ENCODE measurements at places on chromosomes 7 and 10.

GRCh38 chr7:124818807-124819206, 53.2 kb upstream of the GPR37 start:
- no peak for DNase-seq

DNA sequence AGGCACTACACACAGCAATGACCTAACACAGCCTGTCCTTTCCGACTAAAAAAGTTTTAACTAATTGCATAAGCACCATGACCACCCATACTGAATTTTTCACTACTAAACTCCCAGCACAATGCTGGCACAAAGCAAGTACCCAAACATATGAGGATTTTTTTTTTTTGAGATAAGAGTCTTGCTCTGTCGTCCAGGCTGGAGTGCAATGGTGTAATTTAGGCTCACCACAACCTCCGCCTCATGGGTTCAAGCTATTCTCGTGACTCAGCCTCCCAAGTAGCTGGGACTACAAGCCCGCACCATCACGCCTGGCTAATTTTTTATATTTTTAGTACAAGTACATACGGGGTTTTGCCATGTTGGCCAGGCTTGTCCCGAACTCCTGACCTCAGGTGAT, 5.1 kb downstream of the UBE2H start:
- DNase-seq = no peak

GRCh38 chr7:139602143-139602722, 78.7 kb downstream of the CLEC2L start:
- no peak for DNase-seq

DNA sequence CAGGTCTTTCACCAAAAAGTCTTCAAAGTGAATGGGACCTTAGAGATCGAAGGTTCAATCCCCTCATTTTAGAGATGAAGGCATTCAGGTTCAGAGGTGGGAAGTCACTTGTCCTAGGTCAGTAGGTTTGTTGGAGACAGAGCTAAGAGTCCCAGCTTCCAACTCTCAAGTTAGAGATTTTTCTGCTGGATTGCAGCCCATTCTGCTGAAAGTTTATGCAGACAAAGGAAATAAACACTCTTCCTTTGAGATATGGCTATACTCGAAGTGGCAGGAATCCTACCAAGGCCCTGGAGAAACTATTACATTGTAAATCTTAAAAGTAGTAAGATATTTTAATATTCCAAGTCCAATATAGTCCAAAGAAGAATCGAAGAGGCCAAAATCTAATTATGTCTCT, 64.4 kb downstream of the LYZL1 start:
- DNase-seq = no peak

DNA sequence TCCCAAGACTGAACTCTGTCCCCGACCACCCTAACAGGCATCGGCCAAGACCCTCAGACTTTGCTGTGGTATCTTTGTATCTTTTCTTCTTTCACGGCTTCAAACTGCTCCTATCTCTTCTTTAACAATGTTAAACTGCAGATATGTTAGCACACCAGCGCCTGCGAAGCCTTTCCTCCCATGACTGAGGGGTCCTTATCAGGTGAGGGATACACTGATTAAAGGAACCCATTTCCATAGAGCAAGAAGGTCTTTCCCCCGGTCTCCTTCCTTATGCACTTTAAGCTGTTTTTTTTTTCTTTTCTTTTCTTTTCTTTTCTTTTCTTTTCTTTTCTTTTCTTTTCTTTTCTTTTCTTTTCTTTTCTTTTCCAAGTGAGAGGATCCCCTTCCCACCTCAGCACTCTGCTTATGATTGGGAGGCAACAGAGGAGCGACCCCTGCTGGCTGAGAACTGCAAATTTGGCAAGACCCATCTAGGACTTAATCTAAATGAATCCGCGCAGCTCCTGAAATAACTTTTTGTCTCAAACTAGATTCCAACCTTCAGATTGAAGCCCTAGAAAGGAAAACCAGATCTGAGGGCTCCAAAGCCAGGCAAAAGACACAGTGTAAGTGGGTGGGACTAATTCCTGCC, 109.9 kb downstream of the ITGB8 start:
- DNase-seq = no peak

DNA sequence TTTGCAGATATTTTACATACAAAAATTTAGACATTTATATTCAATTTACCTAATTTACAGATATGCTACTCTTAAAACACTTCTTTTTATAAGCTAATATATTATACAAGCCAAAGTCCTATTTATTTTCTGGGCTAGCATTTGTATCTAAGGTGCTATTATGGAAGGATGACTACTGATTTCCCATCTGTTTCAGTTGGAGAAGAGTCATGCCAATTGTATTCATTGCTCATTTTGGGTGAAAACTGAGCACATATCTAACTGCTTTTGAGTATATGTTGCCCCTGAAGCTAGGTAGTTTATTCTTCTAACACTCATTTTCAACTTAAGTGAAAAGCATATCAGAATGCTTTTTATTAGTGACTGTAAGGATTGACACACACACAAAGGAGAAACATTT, 172.9 kb downstream of the CDK14 start:
- no peak for DNase-seq

DNA sequence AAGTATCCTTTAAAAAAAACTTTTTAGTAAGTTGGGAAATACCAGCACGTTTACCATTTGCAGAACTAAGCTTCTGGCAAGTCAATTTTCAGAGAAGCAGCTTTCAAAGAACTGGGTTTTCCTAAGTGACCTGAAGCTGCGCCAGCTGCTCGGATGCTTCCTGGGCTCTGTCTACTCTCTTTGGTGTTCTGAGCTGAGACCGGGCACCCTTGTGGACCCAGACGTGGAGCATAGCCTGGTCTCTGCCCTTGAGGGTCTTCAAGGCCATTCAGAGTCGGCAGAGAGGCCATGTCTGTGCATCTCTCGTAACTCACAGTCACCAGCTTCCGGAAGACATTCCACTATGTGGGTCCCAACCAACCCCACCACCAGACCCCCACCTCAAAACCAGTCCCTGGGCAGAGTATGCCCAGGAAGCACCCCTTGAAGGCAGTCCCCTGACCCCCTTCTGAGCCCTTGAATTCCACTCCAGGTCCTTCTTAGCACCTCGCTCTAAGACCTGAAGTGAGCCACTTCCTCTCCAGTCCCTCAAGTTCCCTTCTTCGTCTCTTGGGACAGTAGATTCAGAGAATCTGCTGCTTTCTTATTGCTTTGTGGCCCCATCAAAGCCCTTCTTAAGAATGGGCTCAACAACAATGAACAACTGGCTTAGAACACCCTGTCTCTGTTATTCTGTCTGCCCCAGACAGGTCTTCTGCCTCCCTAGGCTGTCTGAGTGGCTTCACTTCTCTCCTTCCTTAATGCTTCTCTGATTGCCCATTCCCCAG, 8.5 kb downstream of the CALML5 start:
- no peak for DNase-seq

DNA sequence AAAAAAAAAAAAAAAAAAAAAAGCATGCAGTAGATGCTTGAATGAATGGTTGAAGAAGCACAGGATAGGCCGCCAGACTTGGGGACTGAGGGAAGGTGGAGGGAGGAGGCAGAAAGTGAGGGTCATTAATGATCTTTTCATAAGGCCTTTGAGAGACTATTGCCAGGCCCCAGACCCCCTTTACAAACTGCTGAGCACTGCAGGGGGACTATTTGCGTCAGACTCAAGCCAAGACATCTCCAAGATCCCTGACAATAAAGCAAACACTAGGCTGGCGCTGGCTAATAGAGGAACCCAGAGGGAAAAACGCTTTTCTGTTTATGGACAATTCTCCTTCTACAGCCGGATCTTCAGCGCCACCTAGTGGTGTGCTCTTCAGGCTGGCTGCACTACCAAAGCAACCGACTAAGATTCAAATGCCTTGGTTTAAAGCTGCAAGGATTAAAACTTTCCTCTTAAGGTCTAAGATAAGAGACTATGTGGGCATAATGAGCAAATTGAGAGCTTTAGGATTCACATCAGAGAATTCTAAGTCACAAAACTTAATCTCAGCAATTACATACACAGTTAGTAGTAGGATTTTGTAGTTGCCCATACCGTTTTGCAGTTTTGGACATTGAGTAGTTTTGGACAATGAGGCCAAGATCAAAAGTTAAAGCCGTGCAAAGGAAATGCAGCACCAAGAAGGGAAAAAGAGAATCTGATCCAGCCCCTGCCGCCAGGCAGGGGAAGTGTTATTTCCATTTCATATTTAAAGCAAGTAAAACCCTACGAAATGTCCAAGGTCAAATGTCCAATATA, 17.9 kb upstream of the AGK start:
- peak; percentile 59 for DNase-seq

DNA sequence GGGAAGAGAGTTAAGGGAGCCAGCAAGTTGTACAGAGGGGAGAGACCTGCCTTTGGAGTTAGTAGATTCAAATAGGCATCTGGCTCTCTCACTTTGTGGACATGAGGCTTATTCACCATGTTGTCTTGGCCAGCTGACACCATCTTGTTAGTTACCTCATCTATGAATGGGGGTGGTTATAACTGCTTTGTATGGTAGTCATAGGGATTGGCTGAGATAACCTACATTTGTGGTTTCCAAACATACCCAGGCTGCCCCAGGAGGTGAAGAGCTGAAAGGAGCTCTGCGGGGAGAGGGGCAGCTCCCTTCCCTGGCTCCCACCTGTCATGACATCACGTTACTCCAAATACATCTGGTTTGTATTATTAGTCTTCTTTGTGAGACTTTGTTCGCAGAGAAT, 393.3 kb upstream of the AUTS2 start:
- DNase-seq = no peak

- no peak for DNase-seq
Observed at GRCh38 chr10:42988517-42989395, 88.1 kb upstream of the RET start.

DNA sequence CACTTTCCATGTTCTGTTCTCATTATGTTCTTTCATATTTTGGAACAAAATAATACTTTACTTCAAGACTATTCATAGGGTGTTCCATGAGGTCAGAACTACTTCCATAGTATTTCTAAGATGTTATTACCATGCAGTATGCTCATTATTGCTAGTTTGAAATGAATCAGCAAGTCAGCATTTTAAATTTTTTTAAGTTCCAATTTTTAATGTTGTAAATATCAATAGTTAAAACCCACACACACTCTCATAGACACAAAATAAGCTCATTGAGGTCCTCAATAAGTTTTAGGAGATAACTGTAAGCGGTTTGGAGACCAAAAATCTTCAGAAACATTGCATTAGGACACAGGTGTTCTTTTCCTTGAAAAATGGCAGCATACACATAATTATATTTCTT, 550.7 kb downstream of the AUTS2 start:
- DNase-seq = no peak

DNA sequence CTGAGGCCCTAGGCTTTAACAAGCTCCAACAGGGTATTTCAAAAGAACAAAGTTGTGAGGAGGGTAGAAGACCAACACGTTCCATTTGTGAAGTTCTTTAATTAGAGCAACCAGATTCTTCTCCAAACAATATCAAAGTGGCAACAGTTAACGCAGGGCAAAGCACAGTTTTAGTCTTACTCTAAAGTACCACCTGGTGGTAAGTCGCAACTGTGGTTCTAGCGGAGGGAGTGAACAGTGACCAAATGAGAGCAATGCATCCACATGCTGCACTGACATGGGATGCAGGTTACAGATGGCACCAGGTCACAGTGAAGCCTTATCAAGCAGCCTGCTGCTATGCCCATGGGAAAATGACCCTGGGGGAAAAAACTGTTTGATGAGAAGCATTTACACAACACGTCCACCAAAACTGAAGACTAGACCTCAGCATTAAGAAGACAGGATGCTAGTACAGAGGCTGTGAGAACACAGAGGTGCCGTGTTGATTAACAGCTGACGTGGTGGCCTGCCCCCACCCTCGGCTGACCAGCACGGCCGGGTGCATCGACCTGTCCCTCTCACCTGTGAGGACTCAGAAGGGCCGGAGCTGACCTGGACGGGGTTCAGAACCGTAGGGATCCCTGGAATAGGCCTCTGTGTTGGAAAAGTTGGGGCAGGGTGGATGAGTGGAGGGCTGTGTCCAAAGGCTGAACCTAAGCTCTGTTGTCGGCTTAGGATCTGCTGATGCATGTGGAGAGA, 211.2 kb downstream of the GLI3 start:
- no peak for DNase-seq

DNA sequence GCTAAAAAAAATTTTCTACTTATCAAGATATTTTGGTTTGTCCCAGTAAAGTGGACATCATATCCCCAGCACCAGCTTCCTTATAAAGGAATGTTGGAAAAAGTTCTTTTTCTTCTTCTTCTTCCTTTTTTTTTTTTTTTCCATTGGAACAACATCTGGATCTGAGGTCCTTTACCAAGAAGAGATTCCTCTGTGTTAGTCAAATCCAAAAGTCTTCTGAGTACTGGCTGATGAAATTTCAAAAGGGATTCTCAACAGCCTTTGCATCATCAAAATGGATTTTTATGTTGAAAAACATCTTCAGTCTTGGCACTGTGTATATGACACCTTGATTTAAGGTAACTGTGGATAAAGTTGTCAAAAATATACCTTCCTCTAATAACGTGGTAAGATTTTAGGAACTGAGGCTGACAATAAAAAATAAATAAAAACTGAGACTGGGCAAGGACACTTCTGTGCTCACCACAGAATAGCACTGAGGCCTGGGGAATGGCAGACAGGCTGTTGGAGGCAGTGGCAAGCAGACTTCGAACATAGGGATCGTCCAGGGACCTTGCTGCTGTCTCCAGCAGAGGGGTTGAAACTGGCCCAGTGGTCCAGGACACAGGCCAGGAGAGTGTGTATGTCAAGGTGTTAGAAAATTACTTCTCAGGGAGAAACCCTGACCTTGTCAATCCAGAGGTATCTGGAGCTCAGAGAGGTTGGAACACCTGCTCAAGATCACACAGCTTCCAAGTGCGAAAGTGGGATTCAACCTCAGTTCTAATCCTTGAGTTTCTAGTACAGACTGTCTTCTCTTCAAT, 130.4 kb downstream of the PTPN20 start:
- no peak for DNase-seq

DNA sequence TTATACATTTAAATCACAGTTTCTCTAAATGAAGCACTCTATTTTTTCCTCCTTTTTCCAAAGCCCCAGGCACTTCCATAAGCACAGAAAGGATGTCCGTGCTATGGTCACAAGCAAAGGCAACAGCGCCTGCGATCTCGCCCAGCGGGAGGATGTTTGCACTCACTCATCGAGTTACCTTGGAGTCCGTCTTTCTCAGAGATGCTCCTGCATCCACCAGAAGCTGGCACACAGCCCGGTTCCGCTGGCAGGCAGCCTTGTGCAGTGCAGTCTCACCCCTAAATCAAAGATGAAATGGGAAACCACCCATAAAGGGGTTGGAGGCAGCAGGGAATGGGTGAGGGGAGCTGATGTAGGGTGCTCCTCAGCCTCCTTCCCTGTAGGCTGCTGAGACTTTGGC, 51.9 kb upstream of the PTN start:
- no peak for DNase-seq

DNA sequence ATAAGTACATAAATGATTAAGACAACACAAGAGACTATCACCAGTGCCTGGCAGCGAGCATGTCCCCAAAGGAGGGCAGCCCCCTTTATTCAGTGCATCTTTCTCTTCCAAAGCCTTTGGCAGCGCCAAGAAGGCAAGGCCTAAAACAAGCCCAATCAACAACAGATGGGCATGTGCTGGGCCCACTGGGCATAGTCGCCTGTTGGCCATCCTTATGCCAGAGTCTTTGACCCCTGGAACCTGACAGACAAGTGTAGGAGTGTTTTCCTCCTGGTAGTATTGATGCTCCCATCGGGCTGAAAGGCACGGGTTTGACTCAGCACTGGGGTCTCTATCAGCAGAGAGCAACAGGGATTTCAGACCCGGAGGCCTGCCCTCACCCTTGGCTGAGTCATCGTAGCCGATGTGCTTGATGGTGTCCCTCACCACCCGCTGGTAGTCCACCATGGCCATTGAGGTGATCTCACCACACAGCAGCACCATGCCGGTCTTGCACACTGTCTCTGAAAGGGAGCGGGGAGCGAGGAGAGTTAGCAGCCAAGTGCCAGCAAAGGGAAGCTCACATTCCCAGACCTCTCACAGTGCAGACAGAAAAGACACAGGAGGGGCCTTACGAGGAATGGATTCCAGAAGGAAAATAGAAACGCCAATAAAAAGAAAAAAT, 5.8 kb downstream of the MAT1A start:
- DNase-seq = no peak

All from DMS 273 treated with DMSO at 0.1 percent for 48 hours (cell line).